ENCODE measurements at places on chromosomes 6 and 20.
A peak's percentile ranks its signal among the peaks of the same experiment; 100 is the strongest.

DNA sequence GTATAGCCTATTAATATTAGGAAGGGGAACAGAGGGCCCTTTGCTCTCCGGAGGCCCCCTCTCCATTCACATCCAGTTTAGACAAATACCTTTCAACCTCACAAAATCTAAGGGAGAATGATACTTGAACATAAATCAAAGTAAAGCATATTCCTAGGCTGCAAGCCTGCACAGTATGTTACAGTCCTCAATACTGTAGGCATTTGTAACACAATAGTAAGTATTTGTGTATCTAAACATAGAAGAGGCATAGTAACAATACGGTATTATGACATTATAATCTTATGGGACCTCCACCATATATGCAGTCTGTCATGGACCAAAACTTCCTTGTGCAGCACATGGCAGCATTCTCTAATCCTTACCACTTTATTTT lies 2.3 kb upstream of the TREM1 start:
- DNase-seq = no peak

DNA sequence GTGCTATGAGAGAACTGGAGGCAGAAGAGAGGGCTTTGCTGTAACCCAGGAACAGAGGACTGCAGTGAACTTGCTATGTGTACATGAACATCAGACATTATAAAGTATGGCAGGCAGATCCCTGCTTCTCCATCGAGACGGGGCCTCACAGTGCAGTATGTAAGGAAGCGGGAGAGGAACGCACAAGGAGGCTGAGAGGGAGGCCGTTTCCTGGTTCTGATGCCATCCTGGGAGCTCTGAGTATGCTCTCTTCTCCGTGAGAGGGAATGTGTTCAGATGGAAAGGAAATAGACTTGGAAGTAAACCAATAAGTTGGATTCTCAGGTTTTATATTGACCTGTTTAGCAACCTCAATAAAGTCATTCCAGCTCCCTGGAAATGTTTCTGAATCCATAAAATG lies 101.8 kb downstream of the ALDH8A1 start:
- no peak for DNase-seq

DNA sequence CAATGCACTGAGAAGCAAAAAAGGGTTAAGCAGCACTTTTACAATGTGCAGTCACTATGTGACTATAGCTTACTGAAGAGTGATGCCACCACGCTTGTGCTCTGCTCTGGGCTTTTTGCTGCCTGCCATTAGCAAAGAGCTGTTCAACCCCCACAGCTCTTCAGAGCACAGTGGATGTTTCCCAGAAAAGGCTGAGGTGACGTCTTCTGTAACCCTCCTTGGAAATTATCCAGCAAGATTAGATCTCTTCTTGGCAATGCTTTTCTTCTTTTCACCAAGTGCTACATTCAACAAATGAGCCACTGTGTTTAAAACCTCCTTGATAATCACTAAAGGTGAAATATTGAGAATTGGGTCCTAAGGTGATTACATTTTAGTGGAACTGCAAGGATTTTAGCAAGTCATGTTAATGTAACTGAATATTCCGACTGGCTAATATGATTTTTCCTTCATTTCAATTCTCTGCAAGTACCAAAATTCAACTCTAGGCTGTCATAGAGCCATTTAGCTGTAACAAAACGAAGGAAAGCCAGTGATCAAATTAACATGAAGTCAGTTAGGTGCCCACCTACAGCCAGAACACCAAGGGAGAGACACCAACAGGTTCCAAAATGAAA lies 34.9 kb downstream of the ELOVL5 start:
- no peak for DNase-seq

DNA sequence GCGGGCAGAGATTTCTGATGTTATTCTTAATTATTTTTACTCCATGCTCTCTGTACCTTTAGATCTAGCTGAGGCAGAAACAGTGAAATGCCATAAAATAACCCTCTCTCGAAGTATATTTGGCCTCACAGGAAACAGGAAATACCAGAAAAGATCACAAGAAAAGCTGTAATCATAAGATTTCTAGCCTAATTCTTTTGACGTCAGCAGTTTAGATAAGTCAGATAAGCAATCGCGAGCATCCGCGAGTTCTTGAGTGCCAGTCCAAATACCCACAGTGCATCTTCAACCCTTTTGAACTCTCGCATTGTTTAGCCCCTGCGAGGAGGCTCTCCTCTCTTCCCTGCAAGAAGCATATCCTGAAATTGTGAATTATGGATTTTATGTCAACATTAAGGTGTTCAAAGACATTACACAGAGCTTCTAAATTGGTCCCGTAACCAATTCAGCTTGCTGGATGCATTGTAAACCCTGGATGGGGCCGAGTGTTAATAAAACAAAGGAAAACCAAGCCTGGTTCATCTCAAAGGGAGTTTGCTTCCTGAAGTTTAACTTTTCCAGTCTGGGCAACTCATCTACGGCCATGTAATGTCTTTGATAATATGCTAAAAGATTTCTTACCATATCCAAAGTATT lies 198.9 kb downstream of the MTFR2 start:
- DNase-seq = no peak

DNA sequence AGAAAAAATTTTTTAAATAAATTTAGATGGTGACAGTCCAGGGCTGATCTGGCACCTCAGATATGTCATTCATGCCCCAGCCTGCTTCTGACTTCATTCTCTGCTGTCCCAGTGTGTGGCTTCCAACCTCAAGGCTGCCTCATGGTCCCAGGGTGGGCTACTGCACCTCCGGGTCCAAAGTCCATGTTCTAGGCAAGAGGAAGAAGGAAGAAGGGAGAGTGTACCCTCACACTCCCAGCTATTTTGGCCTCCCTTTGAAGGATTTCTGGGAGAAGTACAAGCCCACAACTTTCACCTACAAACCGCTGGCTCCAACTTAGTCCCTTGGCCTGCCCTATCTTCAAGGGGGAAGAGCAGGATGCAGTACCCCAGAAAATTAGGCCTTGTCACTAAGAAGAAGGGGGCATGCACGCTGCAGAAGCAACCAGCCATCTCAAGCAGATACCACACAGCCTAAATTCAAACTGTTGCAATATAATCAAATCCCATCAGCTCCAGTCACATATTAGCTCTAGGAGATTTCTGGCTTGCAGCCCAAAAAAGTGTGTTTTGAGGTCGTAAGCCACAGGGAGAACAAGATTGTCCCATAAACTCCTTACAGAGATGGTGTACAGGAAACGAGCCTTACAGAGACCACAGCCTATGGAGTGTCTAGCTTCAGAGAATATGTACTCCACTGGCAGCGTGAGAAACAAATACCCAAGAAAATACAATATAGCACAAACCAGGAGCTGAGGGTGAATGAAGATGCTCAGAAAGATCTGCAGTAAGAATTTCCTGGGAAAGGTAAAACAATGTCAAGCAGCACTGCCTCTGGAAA lies 906 bp upstream of the BTN3A2 start:
- peak; percentile 32 for DNase-seq

DNA sequence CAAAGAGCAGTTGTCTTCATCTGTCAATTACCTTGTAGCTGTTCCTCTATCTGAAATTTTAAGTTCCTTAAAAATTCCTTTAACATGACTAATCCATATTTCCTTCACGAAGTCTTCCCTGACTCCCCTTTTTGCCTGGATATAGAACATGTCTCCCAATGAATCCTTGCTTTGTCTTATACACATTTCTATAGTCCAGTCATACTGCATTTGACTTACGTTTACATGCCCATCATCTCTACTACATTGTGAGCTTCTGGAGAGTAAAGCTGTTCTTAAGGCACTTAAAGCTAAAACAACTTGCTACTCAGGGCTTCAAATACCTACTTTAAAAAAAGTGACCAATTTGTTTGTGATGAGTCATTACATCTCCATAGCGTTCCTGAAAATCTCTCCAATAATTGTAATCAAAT lies 4.9 kb downstream of the REV3L start:
- DNase-seq = peak; percentile 13

- no peak for DNase-seq
Measured at GRCh38 chr6:169857343-169858292, 106.2 kb downstream of the ERMARD start.

DNA sequence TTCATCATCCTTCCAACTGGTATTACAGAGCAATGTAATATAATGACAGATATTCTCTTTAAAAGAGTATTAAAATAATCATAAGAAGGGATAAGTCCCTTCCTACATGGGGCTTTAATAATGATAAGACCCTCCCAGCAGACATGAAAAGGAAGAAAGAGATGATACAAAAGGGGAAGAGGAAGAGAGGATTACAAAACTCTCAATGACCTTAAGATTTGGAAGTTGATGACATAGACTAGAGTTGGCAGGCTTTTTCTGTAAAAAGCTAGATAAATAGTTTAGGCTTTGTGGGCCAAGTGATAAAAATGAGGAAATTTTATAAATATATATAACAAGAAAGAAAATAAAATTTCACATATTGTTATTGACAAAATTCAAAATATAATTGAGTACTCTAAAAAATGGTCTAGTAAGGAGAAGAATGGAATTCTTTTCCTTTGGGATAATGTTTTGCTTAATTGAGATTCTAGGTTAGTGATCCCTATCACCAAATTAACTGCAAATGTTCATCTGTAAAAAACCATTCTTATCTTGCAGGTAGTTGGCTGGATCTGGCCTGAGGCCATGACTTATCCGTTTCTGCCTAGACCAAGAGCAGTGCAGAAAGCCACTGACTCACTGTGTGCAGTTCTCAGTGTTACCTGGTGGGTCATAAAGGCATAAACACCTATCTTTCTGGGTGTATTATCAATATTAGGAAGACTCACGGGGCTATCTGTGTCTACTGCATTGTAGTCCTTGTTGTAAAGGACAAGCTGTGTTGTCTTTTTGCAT lies 11.0 kb downstream of the RIPOR2 start:
- DNase-seq = no peak

GRCh38 chr6:110560239-110561007 lies 84.0 kb upstream of the SLC22A16 start:
- DNase-seq = no peak

DNA sequence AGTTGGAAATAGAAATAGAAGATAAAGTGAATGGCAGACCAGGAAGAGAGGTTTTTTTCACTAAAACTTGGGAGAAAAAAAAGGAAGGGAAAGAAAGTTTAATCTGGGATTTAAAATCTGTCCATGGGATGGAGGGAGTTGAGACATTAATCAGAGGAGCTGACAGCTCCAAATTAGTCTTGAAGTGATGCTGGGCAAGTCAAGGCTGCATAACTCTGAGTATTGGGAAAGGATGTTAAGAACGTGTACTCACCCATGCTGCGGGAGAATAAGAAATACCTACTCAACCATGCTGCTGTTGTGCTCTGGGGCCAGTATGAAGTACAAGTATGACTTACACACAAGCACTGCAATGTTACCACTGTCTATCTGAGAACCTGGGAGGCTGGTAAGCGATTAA lies 47.5 kb downstream of the SNRNP48 start:
- no peak for DNase-seq

GRCh38 chr6:161153725-161154124 lies 120.1 kb downstream of the AGPAT4 start:
- no peak for DNase-seq

GRCh38 chr6:159686703-159687102 lies 6.3 kb downstream of the SOD2 start:
- no peak for DNase-seq

DNA sequence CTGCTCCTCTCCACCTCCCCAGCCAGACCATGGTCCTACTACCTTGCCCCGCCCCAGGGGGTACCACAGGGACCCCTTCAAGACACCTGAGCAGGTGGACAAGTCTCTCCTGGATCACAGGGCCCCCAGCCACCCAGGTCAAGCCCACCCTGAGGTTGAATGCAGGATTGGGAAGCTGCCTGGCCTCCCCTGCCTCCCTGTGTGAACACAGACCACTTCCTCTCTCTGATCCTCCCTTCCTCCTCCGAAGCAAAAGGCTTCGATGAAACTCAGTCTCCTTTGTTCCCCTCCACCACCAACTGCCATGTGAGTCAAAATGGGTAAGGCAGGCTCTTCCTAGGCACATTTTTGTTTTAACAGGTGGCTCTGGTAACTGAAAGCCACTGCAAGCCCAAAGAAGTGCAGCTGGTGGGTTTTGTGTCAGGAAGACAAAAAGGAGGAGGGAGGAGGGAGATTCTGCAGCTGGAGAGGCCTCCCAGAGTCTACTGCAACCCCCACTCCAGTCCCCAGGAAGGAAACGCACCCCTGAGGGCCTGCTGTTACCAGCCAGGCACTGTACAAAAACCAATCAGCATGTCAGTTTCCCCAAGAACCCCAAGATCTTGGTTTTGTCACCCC lies 5.4 kb downstream of the ADA start:
- DNase-seq = peak; percentile 73

DNA sequence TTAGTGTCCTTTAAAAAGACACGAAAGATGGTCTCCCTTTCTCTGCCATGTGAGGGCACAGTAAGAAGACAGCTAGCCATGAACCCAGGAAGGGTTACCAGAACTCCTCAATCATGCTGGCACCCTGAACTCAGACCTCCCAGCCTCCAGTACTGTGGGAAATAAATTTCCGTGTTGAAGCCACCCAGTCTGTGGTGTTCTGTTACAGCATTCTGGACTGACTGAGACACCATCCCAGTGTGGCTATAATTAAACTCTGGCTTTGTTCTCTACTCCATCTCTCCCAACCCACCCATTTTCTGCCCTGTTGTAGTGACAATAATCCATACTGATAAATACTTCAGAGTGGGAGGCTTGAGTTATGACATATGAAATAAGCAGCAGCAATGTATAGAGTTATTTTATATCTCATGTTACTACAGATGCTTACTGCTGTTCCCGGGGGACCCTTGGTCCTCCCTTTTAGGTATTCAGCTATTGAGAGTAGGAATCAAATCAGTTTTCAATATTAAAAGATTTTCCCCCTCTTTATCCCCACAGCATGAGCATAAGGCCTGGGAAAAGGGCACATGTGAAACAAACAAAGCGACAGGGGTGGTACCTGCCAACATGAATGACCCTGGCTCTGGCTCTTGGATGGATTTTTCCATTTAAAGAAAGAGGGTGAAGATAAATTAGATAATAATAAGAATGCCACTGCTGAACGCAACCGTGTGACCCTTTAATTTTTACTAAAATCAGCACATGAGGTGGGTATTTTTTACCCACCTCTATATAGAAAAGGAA lies 224.3 kb upstream of the SLC35B3 start:
- no peak for DNase-seq

GRCh38 chr20:21166801-21167200 lies 40.9 kb downstream of the KIZ start:
- no peak for DNase-seq

GRCh38 chr20:64058536-64058935 lies 4.5 kb upstream of the TCEA2 start:
- DNase-seq = no peak

DNA sequence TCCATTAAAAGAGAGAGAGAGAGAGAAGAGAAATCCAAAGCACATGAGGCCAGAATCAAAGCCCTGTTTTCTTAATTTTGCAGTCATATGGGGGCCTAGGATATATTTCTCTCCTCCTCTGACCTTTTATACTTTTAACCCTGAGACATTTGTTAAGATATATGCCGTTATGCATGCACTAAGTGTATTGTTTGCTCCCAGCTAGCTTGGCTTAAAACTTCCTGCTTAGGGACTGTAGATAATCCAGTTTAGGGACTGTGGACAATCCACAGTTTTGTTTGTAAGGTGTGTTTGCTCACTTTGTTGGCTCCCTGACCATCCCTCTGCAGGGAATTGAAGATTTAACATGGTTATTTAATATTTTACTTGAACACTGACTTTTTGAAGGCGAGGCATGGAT lies 166.3 kb upstream of the TSHZ2 start:
- no peak for DNase-seq
